Stimulated activated CD8-positive, alpha-beta memory T cell treated with anti-CD3 and anti-CD28 coated beads, Interleukin-2, amount 100 ng/mL, for 48 hours (primary cell): ENCODE measurements at places on chromosomes 16 and 17.
A peak's percentile ranks its signal among the peaks of the same experiment; 100 is the strongest.

DNA sequence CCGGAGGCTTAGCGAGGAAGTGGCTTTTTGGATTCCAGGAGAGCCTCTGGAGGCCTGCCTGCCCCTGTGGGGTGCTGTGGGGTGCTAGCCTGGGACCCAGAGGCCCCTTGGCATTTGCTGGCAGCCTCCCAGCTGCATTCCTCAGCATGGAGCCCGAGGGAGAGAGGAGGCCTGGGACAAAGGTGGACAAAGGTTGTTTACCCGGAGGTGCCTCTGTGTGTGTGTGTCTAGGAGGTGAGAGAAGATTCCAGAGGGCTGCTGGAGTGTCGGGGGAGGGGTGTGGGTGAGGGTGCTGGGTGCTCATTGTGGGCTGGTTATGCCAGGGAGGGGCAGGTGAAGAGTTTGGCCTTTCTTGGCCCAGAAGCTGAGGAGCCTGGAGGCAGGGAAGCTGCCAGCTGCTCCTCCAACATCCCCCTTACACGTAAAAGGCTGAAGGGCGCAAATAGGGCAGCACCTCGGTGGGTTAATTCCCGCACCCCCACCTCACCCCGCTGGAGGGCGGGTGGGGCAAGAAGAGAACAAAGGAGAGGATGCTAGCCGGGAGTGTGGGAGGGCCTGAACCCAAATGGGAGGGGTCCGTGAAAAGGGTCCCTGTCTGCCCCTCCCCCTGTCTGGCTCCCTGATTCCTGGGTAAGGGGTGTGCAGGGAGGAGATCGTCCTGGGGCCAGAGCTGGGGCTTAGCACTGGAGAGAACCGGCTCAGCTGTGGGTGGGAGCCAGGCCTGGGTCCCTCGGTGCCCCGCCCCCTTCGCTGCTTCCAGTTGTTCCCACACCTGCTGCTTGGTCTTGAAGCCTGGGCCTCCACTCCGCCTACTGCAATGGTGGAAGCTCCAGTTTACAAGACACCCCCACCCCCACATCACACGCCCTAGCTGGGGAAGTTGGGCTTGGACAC is 9.9 kb downstream of the HEXIM2 start:
- DNase-seq = no peak

DNA sequence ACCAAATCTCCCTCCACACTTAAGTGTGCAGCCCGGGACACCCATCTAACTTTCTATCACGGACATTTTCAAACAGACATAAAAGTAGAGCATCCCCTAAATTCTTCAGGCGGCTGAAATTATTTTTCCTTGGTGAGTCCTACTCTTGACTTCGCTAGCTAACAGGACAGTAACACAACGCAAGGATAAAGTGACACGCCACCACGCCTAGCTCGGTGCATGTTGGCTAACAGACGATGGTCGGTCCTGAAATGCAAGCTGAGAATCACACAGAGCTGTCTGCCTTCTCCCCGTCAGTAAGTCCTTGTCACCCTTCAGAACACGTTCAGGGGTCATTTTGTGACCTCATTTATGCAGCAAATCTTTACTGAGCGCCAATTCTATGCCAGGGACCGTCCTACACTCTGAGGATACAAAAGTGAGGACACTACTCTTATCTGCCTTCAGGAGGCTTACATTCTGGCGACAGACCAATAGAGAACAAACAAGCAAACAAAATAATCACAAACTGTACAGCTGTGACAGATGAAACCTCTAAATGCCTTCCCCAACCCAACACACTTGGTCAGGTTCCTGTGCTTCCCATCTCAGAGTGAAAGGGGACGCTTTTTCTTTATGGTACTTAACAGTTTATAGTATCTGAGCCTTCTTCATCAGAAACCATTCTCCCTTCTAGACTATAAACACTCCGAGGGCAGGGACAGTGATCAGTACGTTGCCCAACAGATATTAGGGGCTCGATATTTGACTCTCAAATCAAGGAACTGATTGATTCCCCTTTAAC is 1.3 kb downstream of the NTAN1 start:
- no peak for DNase-seq

- DNase-seq = no peak
Measured at GRCh38 chr17:6305613-6306360, 129.1 kb downstream of the AIPL1 start.

DNA sequence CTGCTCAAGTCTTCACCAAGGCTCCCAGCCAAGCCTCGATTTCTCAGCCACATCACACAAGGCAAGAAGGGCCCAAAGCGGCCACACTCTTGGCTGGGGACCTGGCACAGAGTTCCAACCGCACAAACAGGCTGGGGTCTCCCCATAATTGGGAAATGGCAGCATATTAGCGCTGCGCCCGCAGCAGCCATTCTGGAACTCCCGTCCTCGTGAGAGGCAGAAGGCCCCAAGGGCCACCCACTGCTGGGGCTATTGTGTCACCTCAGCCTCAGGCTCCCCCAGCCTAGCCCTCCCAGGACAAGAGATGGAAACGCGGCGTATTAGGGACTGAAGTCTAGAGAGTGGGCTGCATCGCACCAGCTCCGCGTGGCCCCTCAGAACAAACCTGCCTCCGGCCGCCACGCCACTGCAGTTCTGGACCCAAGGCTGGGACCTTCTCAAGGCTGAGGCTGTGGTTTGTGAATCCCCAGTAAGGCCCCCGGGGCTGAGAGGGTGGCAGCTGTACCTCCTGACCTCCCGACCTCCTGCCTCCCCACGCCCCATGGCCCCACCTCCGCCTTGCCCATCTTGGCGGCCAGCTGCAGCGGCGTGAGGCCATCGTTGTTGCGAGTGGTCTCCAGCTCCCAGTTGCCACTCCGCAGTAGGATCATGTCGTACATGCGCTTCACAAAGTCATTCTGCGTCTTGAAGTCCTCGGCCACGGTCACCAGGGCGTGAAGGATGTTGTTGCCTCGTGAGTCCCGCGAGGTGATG is 25.3 kb downstream of the TRPV3 start:
- DNase-seq = no peak

DNA sequence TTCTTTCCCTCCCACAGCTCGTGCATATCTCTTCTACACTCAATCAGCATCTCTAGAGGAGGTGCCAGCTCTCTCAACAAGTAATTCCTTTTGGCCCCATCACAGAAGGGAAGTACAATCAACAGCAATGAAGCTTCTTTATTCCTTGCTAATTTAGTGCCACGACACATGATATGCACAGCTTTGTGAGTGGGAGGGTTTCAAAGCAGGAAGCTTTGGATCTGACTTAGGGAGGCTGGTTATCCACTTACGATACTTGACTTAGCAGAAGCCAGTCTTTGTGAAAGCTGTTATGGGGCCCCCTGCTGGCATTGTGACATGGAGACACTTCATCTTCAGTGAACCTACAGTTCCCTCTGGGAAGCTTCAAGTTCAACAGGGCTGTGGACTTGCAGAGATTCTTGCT is 81.0 kb downstream of the TMEM100 start:
- no peak for DNase-seq

DNA sequence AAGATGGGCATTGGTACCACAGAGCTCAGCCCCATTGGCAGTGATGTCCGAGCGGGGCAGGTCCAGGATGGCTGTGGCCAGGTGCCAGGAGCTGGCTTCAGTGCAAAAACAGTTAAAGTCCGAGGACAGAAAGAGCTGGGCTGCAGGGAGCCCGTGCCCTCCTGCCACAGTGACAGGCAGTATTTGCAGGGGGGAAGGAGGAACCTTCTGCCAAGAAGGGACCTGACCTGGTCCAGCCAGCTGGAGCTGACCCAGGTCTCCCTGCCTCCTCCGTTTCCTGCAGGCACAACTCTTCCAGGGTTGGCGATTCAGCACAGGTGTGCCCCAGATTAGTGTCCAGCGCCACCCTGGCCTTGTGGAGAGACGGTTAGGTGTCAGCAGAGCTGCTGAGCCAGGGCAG is 199.0 kb downstream of the ENGASE start:
- no peak for DNase-seq

- no peak for DNase-seq
Measured at GRCh38 chr16:78184238-78185183, 85.1 kb downstream of the WWOX start.

- no peak for DNase-seq
Measured at GRCh38 chr17:72926171-72926570, 166.3 kb downstream of the SLC39A11 start.

GRCh38 chr16:19883296-19883965 is 1.2 kb downstream of the GPRC5B start:
- no peak for DNase-seq

GRCh38 chr17:39765175-39765574 is 27.4 kb downstream of the GRB7 start:
- DNase-seq = no peak

GRCh38 chr16:16071631-16072244 is 122.3 kb downstream of the ABCC1 start:
- DNase-seq = no peak

- peak; percentile 13 for DNase-seq
Measured at GRCh38 chr16:47037396-47037745, 63.9 kb upstream of the DNAJA2 start.

DNA sequence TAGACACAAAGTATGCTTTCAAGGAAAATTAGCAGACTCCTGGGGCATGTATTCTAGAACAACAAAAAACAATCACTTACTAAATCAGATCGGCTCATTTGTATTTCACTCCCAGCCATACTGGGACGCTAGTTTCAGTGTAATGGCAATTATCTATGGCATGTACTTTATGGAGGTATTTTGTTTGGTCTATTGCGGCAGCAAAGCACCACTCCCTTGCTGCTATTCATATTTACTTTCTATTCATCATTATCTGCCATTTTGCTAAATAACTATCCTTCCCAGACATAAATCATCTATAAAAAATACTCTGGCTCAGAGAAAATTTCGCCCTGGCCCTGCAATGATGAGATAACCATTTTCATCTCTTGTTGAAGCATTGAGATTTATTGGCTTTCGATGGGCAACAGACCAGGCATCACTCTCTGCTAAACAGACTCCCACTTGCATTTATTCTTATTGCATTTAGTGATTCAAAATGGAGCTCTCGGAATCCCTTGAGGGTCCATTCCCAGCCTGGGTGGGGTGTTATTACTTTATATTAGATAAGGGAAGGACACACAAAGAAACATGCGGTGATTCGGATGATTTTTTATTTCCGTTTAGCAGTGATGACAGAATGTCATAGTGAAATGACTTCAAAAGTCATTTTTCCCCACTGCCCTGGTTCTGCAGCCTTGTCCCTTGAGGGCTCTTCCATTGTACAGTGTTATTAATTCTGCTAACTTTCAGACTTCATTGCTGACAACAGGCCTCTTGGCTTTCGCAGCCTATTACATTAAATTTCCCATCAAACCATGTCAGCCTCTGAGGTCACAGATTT is 225.8 kb downstream of the IRX3 start:
- DNase-seq = no peak

DNA sequence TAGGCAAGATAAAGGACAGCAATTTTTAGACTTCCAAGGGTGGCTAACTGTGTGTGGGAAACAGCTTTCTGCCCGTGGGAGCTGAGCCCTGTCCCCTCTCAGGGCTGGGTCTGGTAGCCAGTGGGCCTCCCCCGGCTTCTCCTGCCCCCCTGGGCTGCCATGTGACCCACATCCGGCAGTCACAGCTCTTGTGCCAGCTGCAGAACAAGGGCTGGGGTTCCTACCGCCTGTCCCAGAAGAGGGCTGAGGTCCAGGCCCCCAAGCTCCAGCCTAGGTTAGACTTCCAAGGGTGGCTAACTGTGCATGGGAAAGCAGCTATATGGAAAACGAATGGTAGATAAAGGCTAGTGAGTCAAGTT is 6.1 kb downstream of the GAST start:
- DNase-seq = no peak

DNA sequence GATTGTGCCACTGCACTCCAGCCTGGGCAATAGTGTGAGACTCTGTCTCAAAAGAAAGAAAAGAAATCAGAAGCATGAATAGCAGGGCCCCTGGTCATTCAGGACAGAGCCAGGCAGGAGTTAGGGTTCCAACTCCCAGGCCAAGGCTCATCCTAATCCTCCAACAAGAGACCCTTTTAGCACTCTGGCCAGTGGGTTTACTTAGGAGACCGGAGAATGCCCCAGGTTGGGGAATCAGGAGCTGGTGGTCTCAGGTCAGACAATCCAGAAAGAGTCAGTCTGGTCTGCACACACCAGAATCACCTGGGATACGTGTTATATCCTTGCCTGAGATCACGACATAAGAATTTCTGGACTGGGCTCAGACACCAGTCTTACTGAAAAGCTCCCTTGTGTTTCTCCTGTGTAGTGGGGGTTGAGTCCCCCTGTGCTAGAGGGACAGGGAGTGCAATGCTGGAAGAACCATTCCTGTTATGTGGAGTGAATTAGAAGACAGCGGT is 48.7 kb downstream of the CCDC42 start:
- no peak for DNase-seq

DNA sequence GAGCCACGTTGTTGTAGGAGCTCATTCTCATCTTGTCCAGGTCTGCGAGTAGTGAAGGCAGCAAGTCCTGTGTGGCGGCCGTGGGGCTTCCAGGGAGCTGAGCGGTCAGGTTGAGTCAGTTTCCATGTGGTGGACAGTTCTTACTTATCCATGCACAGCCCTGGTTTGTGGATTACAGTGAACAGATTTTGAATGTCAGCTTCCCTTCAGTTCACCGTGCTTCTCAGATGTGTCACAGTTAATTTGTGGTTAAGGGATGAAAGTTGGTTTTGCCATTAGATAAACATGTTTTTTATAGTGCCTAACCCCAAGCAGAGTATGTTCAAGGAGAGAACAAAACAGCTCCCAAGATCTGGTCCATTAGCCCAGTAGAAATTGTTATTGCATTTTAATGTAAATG is 103.1 kb downstream of the RPTOR start:
- no peak for DNase-seq

DNA sequence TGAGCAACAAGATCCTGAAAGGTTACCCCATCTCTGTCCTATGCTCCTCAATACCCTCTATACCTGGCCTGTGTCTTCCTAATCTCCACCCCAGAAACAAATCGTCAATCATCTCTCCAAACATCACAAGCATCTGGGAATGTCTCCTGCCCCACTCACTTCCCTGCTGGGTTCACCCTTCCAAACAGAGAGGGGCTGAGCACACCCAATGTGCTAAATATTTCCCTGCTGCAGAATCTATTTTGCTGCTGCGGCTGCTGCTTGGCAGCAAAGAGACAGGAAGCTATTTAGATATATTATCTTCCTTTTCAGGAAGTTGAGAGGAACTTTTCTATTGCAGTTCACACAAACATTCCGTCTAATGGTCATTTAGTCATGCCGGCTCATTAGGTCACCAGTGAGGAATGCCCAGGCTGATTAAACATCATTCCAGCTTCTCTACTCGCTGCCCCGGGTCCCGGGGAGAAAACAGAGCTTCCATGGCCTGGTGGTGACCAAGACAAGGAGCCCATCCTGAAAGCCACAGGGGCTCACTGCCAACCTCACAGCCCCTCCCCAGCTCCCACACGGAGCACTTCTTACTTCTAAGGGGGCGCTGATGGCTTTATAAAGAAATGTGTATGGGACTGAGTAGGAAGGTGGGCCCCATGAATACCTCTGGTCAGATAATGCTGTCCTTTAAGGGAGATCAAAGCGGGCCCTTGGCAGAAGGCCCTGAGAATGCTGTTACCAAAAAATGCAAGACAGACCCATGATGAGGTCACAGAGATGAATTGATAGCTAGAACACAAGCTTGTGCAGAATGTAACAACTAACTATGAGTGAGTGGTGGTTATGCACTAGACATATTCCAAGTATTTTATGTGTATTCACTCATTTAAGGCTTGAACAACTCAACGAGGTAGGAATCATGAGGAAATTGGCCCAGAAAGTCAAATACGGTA is 218.3 kb downstream of the SOX9 start:
- no peak for DNase-seq
